ENCODE measurements at places on chromosomes 7 and 10. TPM values are rescaled to one million over a fixed set of nuclear protein-coding genes. Genes with fewer than 3 reads are reported as not detected.

The CALML3 gene
- 330 TPM for polyA plus RNA-seq

The POLR2J gene
- 89.4 TPM for polyA plus RNA-seq

The WEE2 gene
- polyA plus RNA-seq, result not detected

The INTS1 gene
- polyA plus RNA-seq, result 42.2 TPM

The FAM24B gene
- polyA plus RNA-seq, result 2.6 TPM

The HECW1 gene
- 0.11 TPM for polyA plus RNA-seq

The BTAF1 gene
- polyA plus RNA-seq, result 12.9 TPM

The SEMA4G gene
- polyA plus RNA-seq, result 1.4 TPM

The VSTM4 gene
- polyA plus RNA-seq, result 0.31 TPM

The PLXDC2 gene
- 13.0 TPM for polyA plus RNA-seq

The ANKRD30A gene
- polyA plus RNA-seq, result not detected

The LRMDA gene
- 4.0 TPM for polyA plus RNA-seq

The CCDC7 gene
- 0.96 TPM for polyA plus RNA-seq

The OPN4 gene
- polyA plus RNA-seq, result 0.02 TPM

The SLC39A12 gene
- polyA plus RNA-seq, result 0.01 TPM

The PRKG1 gene
- polyA plus RNA-seq, result 0.87 TPM

The GDF2 gene
- polyA plus RNA-seq, result not detected

The RAMP3 gene
- polyA plus RNA-seq, result 12.1 TPM

All from esophagus (tissue), 2 donors.